ENCODE measurements at places on chromosomes 12 and 14.

DNA sequence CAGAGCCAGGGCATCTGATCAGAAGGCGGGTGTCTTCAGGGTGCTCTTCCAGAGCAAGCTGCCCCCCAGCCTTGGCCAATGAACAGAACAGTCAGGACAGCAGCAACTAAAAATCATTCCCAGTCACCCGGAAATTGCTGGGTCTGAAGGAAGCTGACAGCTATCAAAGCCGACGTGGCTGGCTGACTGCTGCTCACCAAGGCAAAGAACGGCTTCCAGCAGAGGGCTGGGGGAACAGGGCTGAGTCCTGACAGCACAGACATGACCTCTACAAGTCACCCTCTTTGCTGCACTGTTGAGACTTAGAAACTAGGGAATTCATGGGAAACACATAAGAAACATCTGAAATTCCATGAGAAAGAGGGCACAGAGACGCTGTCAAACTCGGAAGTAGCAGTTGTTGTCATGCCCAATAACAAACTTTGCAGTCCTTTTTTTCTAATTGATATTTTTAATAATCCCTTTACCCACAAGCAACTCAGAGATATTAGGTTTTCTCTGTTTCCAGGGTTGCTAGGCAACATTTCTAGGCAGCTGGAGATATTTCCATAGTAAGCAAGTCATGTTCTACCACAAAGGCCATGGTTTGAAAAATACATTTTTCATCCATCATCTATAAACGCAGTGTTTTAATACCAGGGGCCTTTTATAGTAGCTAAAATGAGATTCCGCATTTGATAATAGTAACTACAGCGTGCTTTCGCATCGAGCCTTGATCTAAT is 365.2 kb downstream of the SEC23A start:
- no peak for DNase-seq

- DNase-seq: no peak
These were observed 67.0 kb downstream of the PITPNM2 start for GRCh38 chr12:123083661-123084571.

DNA sequence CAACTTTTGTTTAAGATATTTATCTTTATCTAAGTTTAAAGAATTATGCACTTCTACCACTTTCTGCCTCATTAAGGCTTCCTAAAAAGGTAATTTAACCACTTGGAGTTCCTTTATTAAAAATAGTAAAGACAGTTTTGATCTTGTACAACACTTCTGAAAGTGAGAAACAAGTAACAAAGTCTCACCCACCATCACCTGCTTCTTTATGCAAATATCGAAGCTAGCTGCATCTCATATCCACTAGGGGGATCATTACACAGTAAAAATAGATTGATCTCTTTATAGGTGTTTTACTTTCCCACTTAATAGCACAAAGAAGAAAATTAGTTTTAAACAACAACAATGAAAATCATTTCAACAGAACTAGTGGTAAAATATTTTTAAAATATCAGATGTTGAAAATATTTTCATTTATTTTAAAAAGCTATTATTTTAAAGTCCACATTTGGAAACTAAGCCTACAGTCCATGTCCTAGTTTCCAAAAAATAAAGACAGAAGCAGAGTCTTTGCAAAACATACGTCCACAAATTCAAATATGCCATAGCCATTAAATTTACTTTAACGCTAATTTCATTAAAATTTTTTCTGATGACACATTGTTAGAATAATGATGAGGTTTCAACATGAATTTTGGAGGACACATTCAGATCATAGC is 160.0 kb upstream of the SOX5 start:
- DNase-seq: no peak

- DNase-seq: no peak
These were observed 83.4 kb downstream of the DICER1 start for GRCh38 chr14:95073947-95074346.

DNA sequence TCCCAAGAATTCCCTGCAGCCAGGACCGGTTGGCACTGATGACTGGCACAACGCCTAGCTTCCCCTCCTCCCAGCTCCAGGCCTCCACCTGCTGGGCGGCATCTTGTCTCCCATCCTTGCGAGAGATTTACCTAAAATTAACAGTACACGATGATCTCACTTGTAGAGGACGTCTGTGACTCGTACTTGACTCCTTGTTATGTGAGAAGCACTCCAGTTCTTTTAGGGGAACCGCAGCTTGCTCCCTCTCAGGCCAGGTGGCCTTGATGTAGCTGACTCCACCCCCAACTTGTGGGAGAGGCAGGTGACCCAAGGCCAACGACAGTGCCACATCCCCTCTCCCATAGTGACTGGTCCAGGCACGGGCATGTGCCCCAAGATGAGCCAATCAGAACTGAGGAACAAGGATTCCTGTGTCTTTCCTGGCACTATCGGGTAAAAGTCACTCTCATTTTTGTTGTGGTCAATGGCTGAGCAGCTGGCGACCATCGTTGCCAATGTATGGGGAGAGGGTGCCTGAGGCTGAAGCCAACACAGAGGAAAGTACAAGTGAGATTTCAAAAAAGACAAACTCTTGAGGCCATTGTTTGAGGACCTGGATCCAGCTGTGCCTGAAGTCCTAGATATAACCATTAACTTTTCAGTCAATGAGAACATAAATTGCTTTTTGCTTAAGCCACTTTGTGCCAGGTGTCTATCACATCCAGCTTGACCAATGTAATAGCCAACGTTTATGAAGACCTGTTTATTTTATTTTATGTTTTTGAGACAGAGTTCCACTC is 208.7 kb downstream of the RBM19 start:
- DNase-seq: no peak

GRCh38 chr12:34399631-34400410 is 377.5 kb downstream of the ALG10 start:
- DNase-seq: peak; percentile 14

DNA sequence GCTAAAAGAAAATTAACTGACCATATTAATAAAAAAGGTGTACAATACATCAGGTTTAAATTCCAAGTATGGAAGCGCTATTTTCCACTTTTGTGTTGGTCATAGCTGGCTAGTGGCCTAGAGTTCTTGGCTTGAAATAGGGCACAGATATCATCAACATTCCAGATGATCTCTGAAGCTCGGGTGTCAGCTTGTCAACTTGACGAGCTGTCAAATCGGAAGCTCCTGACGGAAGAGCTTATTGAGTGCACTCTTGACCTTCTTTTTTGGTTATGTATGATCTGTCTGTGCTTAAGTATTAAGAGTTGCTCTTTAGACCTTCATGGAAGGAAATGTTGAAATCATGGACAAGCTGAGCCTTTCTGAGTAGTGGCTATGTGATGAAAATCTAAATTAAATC is 177.9 kb downstream of the APAF1 start:
- no peak for DNase-seq

DNA sequence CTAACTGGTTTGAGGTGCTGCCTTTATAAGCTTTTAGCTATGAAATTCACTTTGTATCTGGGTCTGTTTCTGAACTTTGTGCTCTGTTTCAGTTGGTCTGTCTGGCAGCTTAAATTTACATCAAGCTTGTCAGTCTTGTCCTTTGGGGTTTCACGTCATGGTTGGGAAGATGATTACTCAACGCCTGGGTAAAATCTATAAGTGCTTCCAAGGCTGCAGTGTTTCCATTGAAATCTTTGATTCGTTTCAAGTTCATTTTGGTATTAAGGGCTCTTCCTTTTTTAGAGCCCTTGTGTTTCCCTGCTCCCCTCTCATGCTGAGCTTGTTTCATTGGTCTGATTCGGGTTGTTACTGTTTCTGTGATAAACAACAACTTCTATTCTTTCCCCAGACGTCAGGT is 58.2 kb downstream of the FBXW8 start:
- no peak for DNase-seq

GRCh38 chr12:43824207-43824775 is 11.6 kb upstream of the TMEM117 start:
- no peak for DNase-seq

- peak; percentile 73 for DNase-seq
These were observed 7.6 kb downstream of the CDCA4 start for GRCh38 chr14:105013150-105013785.

DNA sequence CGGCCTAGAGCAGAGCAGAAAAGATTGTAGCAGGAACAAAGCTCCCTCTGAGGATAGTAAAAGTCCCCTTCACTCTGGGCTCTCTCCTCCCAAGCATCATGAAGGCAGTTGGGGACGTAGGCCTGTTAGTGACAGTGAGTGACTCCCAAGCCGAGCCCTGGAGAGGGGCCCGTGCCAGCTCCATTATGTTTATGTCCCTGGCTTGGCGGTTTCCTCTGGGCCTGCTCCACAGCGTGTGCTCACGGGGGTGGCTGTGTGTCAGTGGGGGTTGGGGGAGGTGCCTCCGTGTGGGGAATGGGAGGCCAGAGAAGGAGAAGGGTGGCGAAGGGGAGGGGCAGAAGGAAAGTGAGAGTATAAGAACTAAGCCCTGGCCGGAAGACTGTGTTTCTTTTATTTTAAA is 170.0 kb upstream of the VASH1 start:
- DNase-seq: no peak
